Activated CD4-positive, alpha-beta T cell treated with anti-CD3 and anti-CD28 coated beads, Interleukin-2, amount 10 ng/mL, durations not matched to agents 7 days and 5 days (primary cell): ENCODE measurements at places on chromosomes 7 and 10. TPM values are rescaled to one million over a fixed set of nuclear protein-coding genes. Genes with fewer than 3 reads are reported as not detected.

RBP3 gene
- total RNA-seq = not detected

- no peak for DNase-seq
Measured at GRCh38 chr10:34955391-34955790, 134.8 kb downstream of the CUL2 start.

TACC2 gene
- not detected for total RNA-seq

DNA sequence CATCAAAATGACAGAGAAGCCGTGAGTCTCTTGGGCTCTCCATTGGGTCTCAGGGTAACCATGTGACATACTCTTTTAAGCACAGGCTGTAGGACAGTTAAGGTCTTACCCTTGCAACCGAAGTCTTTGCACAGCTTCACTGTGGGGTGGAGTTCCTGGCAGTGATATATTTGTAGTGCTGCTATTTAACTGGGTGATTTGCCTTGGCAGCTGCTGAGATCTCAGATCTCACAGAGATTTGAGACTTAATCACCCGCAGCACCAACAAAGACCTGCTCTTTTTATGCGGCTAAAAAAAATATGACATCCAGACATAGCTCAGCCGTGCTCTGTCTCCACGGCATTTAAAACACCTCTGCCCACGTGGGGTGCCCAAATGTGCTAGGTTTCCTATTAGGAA, 63.4 kb upstream of the NPTX2 start:
- DNase-seq = no peak

LMOD2 gene
- not detected for total RNA-seq

DNA sequence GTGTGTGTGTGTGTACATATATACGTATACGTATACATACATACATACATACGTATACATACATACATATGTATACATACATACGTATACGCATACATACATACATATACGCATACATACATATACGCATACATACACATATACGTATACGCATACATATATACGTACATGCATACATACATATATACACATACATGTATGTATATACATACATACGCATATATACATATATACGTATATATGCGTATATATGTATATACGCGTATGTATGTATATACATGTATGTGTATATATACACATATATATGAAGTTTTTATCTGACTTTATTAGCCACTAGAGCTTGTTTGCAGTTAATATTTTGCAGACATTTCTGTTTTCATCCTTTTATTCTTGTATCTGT, 63.3 kb downstream of the TBC1D12 start:
- no peak for DNase-seq
